NCI-H510A (cell line): ENCODE measurements at places on chromosomes 6 and 20.

DNA sequence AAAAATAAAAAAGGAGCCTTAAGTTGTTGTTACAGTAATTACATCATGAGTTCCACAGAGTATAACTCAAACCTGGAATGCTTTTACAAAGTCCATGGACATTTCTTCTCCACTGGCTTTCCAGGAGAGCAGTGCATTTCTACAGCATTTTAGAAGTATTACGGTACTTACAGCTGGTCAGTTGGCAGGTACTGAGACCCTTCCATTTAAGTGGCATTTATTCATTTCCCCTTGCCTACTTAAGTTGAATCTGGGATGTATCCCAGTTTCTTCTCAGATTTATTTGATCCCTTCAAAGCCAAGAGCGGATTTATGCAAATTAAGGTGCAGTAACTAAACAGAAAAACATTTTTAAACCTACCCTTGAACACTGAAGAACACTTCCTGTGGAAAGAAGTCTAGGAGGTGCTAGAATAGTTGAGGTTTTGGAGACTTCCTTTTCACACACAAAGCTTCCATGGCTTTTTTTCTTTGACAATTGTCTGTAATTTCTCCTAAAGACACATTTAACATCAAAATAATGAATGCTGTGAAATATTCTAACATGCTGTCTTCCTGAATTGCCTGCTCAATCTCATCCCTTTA, 3.4 kb downstream of the PRDM13 start:
- DNase-seq, result no peak

DNA sequence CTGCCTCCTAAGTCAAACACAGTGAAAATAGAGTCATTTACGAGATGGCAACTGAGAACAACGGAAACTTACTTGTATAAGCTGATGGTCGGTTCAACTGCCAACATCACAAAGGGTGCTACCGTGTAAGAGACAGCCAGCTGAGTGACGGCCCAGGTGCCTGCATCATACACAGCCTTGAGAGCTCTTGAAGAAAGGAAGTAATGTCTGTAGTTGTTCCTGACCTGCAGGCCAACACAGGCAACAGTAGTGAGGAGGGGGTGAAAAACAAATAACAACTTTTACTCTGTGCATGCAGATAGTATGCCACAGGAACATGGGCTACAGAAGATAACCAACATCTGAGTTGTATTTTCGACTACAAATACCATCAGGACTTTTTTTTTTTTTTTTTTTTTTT, 102.7 kb downstream of the MBOAT1 start:
- DNase-seq, result no peak

DNA sequence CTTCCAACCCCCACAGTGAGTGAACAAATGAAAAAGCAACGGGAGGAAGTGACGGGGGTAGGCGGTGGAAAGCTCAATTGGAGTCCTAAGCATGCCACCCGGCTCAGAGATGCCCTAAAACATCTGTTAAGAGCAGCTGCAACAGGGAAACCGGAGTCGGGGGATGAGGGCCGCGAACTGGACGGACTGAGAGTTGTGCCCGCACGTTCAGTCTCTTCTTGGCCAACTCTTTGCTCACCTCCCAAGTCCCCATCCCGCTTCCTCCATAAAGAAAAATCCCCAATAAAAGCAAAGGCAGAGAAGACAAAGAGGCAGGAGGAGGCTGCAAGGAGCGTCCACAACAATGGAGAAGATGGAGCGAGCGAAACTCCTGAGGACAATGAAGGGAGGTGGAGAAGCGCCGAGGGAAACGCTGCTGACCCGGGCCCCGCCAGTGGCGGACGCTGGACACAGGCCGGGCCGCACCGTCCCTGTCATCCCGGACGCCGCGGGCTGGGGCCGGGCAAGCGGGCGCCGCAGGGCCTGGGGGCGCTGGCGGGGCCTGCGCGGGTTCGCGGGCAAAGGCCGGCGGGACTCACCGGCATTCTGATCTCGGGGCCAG, 600 bp downstream of the SEC63 start:
- DNase-seq, result no peak

- no peak for DNase-seq
These were observed 71.5 kb upstream of the DTNBP1 start for GRCh38 chr6:15734118-15734897.

DNA sequence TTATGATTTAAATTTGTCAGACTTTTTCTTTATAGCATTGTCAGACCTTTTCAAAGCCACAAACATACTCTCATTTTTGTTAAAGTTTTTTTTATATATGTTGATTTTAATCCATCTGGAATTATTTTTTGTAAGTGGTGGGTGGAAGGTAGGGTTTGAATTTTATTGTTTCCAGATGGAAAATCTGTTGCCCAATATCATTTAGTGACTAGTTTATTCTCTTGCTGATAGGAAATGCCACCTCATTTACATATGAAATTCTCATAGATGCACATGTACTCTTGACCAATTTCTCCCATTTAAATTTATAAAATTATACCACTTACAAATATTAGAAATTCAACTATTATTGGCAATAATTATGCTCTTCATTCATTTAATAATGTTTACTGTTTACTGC, 52.1 kb upstream of the PLCB1 start:
- DNase-seq, result no peak

DNA sequence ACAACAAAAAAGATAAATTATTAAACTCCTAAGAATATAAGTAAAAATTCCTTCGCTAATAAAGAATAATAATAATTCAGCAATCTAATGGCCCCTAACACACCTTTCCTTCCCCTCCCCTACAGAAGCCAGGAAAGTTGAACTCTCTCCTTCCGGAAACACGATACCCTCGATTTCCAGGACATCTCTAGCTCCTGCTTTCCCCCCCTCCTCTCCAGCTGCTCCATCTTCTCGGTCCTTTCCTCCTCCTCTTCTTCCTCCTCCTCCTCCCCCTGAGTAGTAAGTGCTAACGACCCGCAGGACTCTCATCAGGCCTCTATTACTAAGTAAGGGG, 603 bp downstream of the TASP1 start:
- peak; percentile 33 for DNase-seq

DNA sequence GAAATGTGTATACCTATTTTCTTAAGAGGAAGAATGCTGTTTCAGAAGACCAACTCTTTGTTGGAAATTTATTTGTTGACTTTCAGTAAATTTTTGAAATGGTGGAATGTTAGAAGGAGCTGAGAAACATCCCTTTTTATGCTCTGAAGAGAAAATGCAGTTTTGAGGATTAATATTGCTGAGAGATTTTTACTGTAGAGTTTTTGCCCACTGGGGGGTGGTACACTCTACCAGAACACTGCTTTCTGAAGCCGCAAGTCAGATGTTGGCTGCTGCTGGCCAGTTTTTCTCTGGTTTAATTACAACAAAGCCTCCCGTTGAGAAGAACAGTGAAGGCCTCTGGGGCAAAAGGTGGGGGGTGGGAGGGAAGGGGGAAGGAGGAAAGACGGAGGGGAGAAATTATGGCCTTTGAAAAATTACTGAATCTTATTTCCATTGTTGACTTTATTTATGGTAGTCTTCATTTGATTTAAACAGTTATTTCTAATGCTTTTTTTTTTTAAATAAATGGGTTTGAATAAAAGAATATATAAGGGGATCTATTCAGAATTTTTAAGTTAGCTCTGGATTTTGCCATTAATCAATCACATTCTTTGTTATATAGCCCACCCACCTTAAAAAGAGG, 3.0 kb downstream of the FLRT3 start:
- no peak for DNase-seq

GRCh38 chr20:18403269-18403668, 63.6 kb downstream of the DZANK1 start:
- no peak for DNase-seq

DNA sequence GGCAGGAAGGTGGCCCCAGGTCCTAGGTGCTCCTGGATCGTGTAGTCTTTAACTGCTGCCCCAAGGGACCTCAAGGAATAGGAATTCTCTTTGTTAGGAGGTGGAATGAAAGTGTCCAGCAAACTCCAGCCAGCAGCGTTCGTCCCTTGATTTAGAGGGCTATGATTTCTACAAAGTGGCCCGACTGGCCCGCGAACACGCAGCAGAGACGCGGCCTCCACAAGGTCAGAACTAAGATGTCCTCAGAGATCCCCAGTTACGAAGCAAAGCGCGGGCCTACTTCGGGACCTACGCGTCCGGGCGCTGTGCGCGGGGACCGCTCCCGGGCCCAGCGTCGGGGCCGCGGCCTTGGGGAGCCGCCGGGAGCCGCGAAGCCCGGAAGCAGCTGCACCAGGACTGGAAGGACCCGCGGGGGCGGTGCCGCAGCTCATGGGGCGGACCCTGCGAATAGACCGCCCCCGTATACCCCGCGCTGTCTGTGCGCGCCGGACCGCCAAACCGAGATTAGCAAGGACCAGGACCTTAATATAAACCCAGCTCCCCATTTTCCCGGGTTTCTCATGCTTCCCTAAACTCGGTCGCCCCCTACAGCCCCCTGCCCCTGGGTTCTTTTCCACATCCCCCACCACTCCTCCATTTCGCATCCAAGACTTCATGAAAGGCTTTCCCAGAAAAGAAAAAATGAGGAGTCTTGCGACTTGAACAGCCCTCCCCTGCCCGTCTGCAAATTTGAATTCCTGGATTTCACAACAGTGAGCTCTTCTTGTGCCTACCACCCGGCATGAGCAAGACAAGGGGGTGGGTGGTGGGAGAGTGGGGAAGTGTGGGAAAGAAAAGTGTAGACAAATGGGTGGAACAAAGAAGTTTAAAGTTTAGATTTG, at the start of gene C6orf47:
Gene C6orf47 (minus strand): TSS at position 398 of the 881 bp plus-strand sequence. CDS start 831 bp downstream, outside the sequence.
- peak; percentile 89 for DNase-seq

DNA sequence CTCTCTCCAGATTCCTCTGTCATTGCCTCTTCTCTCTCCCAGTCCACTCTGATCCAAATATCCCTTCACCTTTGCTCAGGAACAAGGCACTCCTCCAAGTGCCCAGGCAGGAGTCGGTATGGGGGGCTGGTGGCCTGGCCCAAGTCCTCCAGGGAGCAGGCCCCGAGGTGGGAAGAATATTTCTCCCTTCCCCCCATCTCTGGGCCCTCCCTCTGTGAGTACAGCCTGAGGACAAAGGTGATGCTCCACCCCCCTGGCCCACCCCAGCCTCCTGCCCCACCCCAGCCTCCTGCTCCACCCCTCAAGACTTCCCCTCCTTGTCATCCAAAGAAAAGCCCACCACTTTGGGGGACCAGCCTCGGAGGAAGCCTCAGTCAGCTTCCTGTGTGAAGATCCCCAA, 96.9 kb downstream of the NCR2 start:
- no peak for DNase-seq

- DNase-seq, result no peak
These were observed 631.1 kb upstream of the GJE1 start for GRCh38 chr6:141501616-141502015.

GRCh38 chr6:5270093-5270680, 8.9 kb downstream of the FARS2 start:
- DNase-seq, result no peak

- DNase-seq, result no peak
These were observed 133.5 kb downstream of the TINAG start for GRCh38 chr6:54441687-54442248.

DNA sequence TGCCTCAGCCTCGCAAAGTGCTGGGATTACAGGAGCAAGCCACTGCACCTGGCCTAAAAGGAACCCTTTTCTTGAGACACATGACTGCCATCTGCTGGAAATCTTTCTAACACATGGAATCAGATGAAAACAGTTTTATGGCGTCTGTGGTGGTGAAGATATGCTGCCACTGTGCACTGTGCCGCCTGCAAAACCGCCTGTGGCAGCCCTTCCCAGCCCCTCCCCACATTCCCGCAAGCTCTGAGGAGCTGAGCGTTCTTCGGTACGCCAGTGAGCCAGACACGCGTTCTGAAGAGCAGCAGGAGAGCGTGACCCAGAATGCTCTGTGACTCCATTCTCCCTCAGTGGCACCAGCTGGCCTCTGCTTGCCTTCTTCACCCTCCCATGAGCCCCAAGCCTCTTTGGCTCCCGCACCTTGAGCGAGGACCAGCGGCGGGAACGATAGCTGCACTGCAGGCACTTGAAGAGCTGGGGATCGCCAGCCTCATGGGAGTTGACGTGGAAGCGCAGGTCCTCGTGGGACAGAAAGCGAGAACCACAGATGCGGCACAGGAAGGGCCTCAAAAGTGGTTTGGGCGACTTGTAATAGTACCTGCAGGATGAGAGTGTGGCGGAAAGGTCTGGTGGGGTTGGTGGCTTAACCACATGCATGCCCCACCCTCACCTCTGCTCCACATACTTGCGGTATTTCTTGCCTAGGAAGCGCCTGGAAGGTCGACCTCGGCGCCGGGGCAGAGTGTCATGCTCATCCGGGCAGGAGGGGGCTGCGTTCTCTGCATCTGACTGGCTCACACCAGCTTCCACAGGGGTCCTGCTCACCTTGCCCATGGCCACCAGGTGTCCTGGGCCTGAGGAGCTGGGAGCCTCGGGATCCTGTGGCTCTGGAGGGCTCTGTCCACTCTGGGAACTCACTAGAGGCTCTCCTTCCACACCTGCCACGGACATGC, 8.7 kb downstream of the ZNF335 start:
- DNase-seq, result peak; percentile 44

DNA sequence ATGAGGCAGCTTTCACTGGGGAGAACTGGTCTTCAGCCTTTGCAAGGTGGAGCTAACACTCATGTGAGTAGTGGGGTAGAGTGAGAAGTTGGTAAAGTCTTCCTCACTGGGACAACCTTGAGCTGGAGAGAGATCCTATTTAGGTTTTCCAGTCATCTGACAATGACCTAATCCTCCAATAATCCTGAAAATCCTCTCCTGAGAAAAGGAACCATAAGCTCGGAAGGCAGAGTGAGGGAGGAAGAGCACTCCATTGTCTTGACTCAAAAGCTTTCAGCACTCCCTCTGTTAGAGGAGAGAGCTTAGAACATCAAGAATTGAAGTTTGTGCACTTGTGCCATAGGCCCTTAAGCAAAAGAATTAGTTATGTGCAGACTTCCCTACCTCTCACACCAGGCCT, 77.8 kb downstream of the TRAM2 start:
- no peak for DNase-seq

- no peak for DNase-seq
These were observed 28.7 kb upstream of the PHACTR3 start for GRCh38 chr20:59575653-59576052.

- no peak for DNase-seq
These were observed 421.6 kb upstream of the EYS start for GRCh38 chr6:66128656-66129055.

DNA sequence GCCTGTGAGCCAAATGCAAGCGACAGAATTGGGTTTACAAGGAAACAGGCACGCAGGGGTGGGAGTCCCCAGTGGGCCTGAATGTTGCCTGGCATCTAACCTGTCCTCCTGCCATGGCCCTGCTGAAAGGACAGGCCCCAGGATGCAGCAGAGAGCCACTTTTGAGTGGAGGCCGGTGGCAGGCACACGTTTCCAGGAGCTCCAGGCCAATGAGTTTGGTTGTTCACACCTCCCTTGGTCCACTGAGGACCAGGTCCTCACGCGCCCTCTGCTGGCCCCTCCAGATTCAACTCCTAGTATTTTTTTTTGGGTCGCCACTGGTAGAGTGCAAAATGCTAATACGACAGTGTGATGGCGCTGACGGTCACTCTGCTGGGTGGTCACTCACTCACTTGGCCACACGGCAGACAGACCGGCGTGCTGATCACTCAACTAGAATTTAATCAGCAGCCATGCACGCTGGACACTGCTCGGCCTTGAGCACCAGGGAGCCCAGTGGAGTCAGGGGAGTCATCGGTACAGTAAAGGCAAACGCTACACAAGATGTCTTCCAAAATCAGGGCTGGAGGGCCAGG, 81.7 kb upstream of the NFATC2 start:
- peak; percentile 13 for DNase-seq

GRCh38 chr6:169106176-169106575, 147.5 kb downstream of the THBS2 start:
- DNase-seq, result no peak

- DNase-seq, result no peak
These were observed 38.5 kb upstream of the SIM1 start for GRCh38 chr6:100503043-100503705.

- no peak for DNase-seq
These were observed 473.0 kb downstream of the BCKDHB start for GRCh38 chr6:80579391-80580023.

- no peak for DNase-seq
These were observed 653.0 kb downstream of the HTR1B start for GRCh38 chr6:76810286-76810685.
